ENCODE measurements at places on chromosomes 2 and 18. TPM values are rescaled to one million over a fixed set of nuclear protein-coding genes. Genes with fewer than 3 reads are reported as not detected.

UNC80 gene
- total RNA-seq: not detected

RGPD4 gene
- total RNA-seq: not detected

CNNM3 gene
- total RNA-seq: 6.5 TPM

DCDC2C gene
- total RNA-seq: not detected

SDC1 gene
- total RNA-seq: 1.4 TPM

ALK gene
- total RNA-seq: not detected

SATB2 gene
- 0.65 TPM for total RNA-seq

SIX3 gene
- total RNA-seq: not detected

All from bladder microvascular endothelial cell (primary cell).